ENCODE measurements at places on chromosomes 3 and 15.

DNA sequence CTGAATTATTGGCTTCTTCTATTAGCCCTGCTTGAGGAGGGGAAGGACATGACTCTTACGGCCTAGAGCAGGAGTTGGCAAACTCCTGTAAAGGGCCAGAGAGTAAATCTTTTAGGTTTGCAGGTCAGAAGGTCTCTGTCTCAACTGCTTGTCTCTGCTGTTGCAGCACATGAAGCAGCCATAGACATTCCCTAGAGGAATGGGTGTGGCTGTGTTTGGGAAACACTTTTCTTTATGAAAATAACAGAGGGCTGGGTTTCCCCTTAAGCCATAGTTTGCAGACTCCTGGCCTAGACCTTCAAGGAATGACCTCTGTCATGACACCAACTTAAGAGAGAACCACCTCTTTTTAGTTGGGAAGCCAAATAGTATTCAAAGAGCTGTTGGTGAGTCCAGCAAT is 10.3 kb downstream of the TRAK1 start:
- no peak for DNase-seq

DNA sequence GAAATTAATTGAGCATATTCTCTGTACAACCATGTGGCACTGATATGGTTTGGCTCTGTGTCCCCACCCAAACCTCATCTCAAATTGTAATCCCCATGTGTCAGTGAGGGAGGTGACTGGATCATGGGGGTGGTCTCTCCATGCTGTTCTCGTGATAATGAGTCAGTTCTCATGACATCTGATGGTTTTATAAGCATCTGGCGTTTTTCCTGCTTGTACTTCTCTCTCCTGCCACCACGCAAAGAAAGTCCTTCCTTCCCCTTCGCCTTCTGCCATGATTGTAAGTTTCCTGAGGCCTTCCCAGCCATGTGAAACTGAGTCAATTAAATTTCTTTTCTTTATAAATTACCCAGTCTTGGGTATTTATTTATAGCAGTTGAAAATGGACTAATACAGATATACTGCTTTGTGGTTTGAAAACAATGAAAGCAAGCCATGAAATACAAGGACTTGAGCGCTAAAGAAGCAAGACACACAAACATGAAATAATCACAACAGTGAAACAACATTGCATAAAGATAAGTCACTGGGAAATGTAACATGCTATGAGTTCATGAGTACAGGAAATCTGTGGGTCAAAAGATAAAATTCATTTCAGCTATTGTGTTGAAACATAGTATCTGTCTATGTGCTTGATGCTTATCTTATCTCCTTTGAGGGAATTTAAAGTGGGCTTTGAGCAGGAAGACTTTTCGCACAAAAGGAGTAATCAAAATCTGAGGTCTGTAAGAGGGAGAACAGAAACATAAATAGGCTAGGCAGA is 288.7 kb downstream of the GBE1 start:
- DNase-seq = no peak

DNA sequence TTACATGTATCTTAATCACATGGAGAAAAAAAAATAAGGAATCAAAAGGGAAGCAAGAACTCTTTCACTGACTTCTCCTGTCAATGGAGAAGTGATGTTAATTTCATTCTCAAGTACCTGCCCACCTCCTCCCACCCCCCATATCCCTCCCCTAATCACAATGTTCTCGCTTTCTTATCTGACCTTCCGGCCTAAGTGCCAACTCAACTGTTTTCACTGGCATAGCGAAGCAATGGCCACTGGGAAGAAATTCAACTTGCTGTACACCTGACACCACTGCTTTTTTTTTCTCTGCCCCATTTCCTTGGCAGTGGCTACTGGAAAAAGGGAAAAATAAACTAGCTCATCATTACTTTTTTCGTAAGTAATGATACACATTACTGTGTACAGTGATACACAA is 3.8 kb downstream of the SGO1 start:
- no peak for DNase-seq

DNA sequence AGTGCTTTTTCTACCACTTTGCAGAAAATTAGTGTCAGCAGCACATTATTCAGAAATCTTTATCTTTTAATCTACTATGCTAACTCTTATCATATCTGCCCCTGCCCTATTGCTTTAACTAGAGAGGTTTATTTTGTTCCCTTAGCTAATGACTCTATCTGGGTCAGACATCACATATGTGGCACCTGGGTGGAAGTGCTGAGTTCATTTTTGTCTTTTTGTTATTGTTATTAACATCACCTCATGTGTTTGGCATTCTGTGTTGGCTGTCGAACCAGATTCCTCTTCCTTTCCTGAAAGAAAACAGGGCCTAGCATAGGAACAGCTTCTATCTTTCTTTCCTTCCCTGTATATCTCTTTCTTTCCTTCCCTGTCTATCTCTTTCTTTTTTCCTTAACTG is 100.7 kb downstream of the RBMS3 start:
- DNase-seq = no peak

DNA sequence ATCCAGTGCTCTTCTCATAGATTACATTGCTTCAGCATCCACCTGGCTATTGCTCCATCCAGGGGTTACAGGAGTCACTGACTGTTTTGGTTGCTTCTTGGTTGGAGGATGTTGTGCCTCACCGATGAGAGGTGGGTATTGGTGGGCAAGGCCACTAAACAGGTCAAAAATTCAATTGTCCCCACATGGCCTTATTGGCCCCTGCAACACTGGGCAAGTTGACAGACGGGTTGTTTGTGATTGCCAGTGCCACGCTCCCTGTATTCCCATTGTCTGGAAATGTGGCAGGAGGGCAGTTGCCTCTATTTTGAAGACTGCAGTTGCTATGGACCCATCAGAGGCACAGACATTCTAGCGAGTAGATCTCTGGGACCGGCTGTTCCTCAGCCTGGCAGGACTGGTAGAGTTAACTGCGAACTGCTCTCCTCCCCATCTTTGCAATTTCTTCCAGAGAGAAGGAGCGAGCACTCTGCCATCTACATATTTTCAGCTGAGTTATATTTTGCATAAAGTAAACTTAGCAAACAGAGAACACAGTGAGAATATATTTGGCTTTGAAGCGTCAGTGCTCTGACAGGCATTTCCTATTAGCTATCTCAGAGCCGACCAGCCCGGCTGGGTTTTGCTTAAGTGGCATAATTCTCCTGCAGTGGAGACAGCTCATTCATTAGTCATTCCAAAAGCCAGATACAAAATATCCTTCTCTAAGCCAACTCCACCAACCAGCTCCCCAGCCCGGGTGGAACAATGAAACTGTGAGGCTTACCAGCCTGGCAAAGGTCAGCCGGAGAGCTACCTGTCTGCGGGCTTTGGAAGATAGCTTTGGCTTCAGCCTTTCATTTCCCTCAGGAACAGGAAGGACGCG is 26.0 kb upstream of the MAGEF1 start:
- DNase-seq = no peak
